H4 (cell line): ENCODE measurements at places on chromosomes 2 and 18. TPM values are rescaled to one million over a fixed set of nuclear protein-coding genes. Genes with fewer than 3 reads are reported as not detected.

The FOXI3 gene
- not detected in 2 replicates for total RNA-seq

The C2orf92 gene
- 0.84 and 1.6 TPM in 2 replicates for total RNA-seq

The THSD7B gene
- 0.23 and 0.35 TPM in 2 replicates for total RNA-seq

DNA sequence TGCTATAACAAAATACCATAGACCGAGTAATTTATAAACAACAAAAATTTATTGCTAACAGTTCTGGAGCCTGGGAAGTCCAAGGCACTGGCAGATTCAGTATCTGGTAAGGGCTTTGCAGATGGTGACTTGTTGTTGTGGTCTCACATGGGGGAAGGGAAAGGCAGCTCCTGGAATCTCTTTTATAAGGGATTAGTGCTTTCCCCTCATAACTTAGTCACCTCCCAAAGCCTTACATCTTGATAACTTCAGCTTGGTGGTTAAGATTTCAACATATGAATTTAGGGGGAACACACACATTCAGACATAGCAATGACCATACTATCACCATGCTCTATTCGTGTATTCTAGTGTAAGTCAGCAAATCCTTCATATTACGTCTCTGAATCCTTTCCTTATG lies 447.6 kb upstream of the TCF4 start:
- DNase-seq = no peak

DNA sequence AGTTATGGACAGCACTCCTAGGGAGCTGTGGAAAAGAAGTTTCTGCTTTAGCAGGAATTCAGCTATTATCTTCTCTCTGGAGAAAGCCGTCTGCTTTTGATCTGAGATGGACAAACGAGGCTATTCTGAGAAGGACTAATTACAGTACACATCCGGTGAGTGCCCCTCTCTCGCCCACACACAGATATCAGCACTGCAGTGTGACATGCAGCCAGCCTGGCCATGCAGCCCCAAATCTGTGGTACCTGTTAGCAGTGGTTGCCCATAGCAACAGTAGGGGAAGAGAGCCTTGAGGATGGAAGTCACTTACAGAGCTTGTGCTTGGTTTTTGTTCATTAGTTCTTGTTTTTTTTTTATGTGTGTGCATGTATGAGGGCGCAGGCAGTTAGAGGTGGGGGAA lies 73.9 kb upstream of the TRIB2 start:
- no peak for DNase-seq

- DNase-seq = no peak
These were observed 22.4 kb downstream of the USP40 start for GRCh38 chr2:233544200-233544610.

The DYSF gene
- total RNA-seq = 0.37 and 0.43 TPM in 2 replicates

DNA sequence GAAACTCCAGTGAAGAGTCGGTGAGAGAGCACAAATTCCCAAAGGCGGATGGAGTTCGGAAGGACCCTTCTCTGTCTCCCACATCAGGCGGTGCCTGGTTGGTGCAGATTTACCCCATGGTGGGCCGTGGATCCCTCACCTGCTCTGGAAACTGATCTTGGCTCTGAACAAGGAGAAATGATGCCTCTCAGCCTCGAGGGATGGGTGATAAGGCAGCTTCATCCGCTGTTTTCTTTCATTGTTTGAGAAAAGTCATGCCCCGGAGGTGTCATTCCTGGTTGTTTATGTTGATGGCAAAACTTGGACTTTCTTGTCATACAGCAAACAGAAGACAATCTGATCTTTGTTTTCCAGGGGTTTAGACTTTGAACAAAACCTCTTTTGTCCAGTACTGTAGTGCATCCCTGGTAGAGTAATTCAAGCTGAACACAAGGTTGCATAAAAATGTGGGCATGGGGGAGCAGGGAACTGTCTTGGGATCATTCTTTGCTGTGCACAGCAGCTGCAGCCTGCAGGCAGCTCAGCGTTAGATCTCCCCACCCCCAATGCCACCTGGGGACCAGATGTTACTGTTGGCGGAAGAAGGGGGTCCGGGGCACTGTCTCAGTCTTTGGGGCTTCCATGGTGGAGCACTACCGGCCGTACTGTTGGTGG lies 81.3 kb downstream of the NFATC1 start:
- no peak for DNase-seq

GRCh38 chr2:111042261-111042660 lies 78.5 kb upstream of the BCL2L11 start:
- DNase-seq = no peak

DNA sequence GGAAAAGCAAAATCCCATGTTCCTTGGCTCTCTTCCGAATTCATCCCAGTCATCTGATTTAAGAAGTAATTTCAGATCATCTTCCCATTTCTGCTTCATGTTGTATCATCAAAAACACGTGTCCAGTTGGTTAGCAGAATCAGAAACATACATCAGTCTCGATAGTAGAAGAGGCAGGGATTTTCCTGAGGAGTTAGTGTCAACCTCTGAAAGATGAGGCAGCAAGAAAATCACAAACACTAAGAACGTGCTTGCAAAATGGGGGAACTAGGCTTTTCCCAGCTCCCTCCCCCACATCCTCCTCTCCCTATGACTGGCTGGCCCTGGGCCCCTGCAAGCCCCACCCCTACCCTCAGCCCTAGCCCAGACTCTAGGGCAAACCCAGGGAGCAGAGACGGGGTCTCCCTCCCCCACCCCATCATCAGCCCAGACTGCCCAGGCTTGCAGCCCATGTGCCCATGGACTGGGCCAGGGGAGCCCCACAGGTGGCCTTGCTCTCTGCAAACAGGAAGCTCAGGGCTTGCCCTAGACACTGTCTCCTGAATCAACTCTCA lies 161.0 kb upstream of the ID2 start:
- no peak for DNase-seq

DNA sequence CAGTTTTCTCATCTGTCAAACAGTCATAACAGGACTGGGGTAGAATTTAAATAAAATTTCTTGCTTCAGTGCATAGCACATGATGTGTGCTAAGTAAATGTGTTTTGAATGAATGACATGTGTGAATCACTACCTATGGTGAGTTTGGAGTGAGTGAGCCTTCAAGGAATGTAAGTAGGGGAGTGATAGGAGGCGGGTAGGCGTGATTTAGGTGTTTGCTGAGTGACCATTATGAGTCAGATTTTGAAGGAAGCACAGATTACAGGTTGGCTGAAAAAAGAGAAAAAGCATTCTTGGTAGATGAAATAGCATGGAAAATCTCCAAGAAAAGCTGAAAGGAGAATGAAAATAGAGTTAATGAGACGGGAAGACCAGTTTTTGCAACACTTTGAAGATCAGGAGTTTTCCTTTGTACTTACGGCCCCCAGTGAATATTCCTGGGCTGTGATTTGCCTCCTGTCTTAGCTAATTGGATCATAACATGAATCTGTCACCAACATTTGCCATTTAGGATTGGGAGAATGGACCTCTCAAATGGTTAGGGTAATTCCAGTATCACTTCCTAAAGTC lies 136.9 kb upstream of the GATA6 start:
- peak; percentile 81 for DNase-seq

GRCh38 chr18:56532176-56532840 lies 106.1 kb downstream of the TXNL1 start:
- peak; percentile 22 for DNase-seq

- no peak for DNase-seq
These were observed 188.0 kb upstream of the SPHKAP start for GRCh38 chr2:228369400-228370031.

DNA sequence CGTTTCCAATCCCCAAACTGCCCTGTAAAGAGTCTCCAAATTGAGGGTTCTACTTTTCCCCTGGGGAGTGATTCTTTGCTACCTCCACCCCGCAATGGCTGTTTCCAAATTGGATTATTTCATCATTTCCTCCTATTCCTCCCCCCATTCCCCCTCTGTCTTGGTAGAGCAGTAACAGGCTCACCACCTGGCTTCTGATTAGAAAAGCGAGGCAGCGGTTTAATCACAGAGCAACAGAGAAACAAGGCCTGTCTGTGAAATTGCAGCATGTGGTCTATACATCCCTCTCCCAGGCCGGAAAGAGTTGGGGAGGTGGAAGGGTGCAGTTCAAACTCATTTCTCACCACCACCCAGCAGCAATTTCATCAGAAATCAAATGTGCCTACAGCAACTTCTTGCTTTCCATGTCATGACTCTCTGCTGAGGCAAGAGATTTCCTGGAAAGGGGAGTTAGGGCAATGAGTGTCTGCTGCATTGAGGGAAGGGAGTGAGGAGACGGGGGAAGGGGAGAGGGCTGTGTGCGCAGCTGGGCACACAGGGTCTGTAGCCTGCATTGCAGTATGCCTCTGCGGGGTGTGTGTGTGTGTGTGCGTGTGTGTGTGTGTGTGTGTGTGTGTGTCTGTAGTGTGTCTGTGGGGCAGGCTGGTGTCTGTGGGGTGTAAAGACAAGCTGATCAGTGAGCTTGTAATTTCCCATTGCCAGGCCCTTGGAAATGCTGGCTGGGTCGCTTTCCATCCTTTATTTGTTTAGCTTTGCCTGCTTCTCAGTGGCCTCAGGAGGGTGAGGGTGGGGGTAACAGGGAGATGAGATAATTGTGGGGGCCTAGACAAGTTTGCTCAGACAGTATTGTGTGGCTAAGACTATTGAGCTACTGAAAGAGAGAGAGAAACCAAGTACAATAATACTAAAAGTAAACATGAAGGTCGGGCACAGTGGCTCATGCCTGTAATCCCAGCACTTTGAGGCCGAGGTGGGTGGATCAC lies 13.5 kb upstream of the IGFBP2 start:
- DNase-seq = peak; percentile 30

GRCh38 chr2:216023055-216023648 lies 9.8 kb upstream of the MREG start:
- peak; percentile 38 for DNase-seq

GRCh38 chr18:35331367-35332087 lies 12.7 kb downstream of the ZNF24 start:
- no peak for DNase-seq

The APLF gene
- 2.1 and 2.8 TPM in 2 replicates for total RNA-seq

GRCh38 chr2:176398243-176399073 lies 129.2 kb downstream of the MTX2 start:
- DNase-seq = peak; percentile 1

The VWC2L gene
- total RNA-seq = not detected in 2 replicates

The ABCG8 gene
- not detected in 2 replicates for total RNA-seq

GRCh38 chr18:67916097-67916496 lies 399.6 kb upstream of the DSEL start:
- peak; percentile 15 for DNase-seq

GRCh38 chr2:121955426-121955825 lies 200.0 kb downstream of the TSN start:
- no peak for DNase-seq

DNA sequence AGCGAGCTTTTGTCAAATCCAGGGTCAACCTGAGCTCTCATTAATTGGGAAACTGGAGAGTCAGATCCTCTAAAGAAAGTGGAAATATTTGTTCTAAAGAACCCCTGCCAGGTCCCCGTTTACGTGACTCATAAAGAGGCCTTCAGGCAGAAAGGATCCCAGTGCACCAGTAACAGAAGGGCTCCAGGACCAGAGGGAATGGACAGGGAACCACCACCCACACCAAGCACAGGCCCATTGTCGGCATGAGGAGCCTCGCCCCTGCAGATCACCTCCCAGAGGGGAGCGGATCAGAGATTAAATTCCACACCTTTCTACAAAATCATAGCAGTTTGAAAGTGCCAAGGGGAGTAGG lies 16.4 kb upstream of the C1QL2 start:
- no peak for DNase-seq

The TCF23 gene
- total RNA-seq = not detected in 2 replicates

DNA sequence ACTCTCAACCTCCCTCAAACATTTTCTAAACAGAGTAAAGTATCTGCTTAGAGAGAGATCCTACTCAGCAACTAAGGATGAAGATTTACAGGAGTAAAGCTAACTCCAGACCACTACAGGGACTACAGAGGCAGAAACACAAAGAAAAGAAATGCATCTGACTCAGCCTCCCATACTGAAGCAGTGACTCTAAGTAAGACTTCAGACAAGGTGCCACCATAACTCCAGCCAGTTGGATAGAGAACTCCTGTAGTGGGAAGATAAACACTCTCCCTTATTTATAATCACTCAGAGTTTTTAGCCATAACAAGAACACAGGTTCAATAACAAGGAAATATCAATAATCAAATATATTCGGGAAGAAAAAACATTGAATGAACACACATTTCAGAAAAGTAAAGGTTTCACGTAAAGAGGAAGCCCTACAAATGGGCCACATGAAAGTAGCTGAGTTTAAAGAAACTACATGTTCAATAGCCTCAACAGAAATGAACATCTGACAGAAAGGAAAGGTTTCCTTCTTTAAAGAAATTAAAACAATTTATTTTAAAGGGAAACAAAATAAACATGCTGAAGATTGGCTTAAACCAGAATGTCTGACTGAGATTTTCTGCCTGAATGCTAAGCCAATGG lies 519.9 kb downstream of the KCNJ3 start:
- DNase-seq = no peak

DNA sequence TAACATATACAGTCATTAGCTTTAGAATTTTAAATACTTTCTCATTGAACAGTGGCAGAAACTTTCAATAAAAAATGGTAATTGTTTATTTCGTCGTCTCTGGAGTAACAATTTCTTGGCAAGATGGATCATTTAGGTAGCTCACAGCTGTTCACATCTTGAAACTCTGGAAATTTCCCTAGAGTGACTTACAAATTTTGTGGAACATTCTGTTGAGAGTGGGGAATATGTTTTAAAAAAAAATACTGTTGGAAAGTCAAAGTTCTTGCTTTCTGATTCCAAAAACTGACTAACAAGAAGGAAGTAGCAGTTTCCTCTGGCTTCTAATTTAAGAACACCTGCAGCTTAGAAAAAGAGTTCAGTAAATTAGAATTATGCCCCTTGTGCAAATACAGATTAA lies 11.2 kb upstream of the CALCRL start:
- DNase-seq = no peak

DNA sequence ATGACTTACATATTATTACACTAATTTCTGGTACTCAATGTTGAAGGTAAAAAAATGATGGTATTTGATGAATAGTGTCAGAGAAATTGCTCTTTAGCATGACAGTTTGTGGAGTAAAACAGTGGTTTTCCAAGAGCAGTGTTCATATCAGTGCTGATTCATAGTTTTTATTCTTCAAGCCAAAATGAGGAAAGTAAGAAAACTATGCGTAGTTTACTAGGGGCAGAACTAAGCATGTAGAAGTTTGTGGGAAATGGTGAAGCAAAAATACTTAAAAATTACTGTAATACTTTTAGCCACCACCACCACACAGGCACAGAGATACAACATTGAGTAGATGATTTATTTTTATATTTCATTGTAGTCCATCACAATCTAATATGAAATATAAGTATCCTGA lies 137.3 kb downstream of the ZNF804A start:
- DNase-seq = no peak

GRCh38 chr2:62112179-62112578 lies 83.7 kb upstream of the B3GNT2 start:
- DNase-seq = no peak

- no peak for DNase-seq
These were observed 64.5 kb downstream of the FAM210A start for GRCh38 chr18:13661779-13662256.
